ENCODE measurements at places on chromosomes 12 and 14. TPM values are rescaled to one million over a fixed set of nuclear protein-coding genes. Genes with fewer than 3 reads are reported as not detected.

DNA sequence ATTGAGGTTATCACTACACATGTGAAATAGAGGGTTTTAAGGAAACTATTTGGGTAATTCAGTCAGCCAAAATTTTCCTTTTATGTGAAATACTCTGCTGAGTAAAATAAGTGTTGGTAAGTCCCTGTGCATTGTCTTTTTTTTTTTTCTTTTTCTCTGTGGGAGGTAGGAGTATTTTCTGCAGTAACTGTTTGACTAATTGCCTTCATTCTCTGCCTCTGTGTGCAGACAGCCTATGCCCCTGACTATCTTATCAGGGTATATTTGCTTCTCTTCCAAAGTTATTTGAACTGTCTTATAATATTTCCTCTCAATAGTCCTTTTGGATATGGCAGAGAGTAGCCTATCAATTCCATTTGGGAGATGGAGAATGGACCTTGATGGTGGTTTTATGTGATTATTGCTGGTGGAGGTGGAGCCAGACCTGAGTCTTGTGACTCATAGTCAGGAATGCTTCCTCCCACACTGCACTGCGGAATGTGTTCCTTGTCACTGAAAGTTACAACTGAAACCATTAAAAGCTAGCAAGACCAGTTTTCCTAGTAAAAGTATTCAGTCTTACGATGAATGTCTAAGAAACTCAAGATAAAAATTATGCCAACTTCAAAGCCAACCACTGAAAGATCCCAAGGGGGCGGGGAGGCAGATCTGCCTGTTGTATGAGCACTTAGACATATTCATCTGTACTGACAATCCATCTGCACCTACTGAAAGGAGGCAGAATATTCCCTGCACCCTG is 40.9 kb upstream of the STXBP6 start:
- peak; percentile 66 for DNase-seq

- DNase-seq: peak; percentile 92
Observed at GRCh38 chr12:103929046-103929783, 995 bp upstream of the HSP90B1 start.

DNA sequence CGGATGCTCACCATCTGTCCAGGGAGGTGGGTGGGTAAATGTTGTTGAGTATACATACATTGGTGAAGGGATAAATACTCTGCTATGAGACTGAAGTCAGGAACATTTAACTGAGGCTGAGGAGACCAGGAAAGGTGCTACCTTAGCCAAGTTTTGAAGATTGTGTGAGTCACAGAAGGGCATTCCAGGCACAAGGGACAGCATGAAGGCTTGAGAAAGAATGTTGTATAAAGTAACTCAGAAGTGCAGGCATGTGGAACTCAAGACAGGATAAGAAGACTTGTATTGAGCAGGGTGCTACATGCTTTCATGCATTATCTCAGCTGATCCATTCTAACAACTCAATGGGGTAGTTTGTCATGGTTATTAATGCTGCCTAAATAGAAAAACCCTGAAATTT is 112.7 kb downstream of the IPO8 start:
- DNase-seq: peak; percentile 2

DNA sequence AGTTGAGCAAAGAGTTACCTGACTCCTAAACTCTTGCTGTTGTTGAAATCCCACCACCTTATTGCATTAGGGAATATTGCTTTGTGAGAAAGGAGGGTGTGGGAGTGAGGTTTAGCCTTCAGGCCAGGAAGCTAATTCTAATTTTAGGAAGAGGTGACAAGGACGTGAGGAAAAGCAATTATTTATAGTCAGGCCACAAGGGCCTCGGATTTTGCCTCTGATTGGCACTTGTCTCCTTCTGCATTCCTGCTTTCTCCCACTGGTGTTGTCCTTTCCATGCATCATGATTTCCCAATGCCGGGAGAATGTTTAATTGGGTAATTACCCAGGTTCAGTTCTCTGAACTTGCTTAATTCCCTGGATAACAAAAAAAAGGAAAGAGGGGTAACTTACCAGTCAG is 37.9 kb upstream of the SLC38A2 start:
- DNase-seq: no peak

DNA sequence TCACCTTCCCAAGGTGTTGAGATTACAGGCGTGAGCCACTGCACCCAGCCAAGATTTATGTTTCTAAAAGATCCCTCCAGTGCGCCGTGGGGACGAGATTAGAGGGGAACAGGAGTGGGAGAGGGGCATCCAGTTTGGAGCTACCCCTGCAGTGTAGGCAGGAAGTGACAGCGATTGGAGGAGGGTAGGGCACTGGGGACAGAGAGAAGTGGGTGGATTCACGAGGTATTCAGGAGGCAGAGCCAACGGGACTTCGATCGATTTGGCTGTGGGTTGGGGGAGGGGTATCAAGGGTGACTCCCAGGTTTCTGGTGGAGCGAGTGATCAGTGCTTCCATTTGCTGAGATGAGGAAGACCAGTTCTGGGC is 82.1 kb downstream of the CCDC92 start:
- no peak for DNase-seq

DNA sequence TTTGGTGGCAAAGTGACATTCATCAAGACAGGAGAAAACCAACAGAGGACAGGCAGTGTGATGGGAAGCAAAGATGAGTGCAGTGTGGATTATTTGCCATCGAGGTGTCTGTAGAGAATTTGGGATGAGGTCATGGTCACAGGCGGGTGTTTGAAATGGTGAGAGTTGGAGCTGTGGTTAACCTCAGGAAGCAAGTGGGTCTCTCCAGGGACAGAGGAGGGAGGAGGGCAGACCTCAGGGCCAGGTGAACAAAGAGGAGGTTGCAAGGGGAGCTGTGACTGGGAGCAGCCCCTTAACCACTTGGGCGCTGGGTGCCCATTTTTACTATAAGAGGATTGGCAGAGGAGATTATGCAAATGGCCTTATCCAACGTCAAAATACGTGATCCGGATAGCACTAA is 7.0 kb downstream of the FZD10 start:
- no peak for DNase-seq

The KLHDC2 gene
- 41.8 TPM for total RNA-seq
